Esophagus mucosa (tissue), 1 donor: ENCODE measurements at places on chromosomes 4 and X.

DNA sequence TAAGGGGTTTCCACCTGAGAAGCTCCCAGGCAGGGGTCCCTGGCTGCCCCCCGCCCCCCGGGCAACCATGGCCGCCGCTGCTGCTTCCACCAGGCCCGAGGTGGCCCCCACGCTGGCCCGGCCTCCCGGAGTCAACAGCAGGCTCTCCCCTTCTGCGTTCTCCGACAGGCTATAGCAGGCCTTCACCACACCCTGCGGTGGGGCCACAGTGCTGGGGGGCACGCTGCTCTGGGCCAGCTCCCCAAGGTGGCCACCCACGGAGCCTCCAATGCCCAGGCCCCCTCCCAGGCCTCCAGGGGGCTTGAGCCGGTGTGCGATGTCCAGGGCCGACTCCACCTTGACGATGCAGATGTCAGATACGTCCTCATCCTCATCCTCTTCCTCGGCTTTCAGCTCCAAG, 72.5 kb downstream of the UBE2K start:
- peak; percentile 18 for ATAC-seq

- no peak for ATAC-seq
These were observed 64.4 kb downstream of the HAUS3 start for GRCh38 chr4:2177443-2178093.

GRCh38 chr4:183968502-183968901, 63.4 kb downstream of the STOX2 start:
- no peak for ATAC-seq

- peak; percentile 49 for ATAC-seq
These were observed 17.8 kb downstream of the ZNF185 start for GRCh38 chrX:152915541-152916241.

- no peak for ATAC-seq
These were observed 108.7 kb upstream of the PACRGL start for GRCh38 chr4:20591571-20591970.

DNA sequence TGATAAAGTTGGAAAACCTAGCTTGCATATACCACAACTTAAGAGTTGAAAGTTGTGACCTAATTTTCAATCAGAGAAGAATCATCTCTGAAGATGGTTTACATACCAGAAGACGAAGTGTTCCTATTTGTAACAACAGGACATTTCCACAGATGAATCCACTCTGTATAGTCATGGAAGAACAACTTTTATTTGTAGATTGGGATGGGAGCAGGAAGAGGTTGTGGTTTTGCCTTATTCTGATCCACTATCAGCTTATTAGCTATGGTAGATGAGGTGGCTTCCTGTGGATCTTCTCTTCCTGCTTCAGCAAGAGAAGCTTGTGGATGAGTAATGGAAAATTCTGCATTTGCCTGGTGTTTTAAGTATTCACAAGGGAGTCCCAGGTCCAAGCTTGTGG, 18.6 kb upstream of the SUPT20HL1 start:
- ATAC-seq: no peak

DNA sequence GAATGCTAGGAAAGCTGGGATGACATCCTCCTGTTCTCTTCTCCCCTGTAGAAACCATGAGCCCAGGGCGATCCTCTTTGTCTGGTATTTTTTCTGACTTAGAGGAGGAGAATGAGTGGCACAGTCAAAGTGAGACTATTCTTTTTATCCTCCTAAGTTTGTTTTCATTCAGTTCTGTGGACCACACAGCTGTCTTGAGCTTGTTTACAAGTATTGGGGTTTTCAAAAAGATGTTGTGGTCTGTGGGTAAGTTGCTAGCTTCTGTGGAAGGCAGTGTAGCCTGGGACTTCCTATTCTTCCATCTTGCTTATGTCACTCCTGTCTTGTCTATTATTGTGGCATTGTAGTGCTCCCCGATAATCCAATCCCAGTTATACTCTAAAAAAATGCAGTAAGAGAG, 223.0 kb downstream of the PAPSS1 start:
- no peak for ATAC-seq

DNA sequence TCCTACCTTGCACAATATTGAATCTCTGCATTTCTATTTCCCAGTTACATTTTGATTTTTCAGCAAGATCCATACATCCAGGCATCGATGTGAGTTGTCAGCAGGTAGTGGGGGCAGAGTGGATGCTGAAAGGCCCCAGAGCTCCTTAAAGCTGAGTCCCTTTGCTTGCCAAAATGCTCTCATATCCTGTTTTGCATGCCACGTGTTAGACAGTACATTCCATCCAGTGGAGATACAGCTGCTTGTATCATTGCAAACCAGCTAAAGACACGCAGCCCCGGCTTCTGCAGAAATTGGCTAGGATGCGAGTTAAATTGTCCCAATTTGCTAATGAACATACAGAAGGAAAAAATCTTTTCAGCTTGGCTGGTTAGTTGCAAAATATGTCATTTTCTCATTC, 179.6 kb upstream of the MXRA5 start:
- ATAC-seq: no peak

- peak; percentile 40 for ATAC-seq
These were observed 44.8 kb upstream of the HMX1 start for GRCh38 chr4:8916351-8916885.

- ATAC-seq: peak; percentile 7
These were observed 80.8 kb upstream of the BMPR1B start for GRCh38 chr4:94676970-94677369.

- ATAC-seq: peak; percentile 71
These were observed 5.6 kb upstream of the CT47C1 start for GRCh38 chrX:119067023-119067739.

DNA sequence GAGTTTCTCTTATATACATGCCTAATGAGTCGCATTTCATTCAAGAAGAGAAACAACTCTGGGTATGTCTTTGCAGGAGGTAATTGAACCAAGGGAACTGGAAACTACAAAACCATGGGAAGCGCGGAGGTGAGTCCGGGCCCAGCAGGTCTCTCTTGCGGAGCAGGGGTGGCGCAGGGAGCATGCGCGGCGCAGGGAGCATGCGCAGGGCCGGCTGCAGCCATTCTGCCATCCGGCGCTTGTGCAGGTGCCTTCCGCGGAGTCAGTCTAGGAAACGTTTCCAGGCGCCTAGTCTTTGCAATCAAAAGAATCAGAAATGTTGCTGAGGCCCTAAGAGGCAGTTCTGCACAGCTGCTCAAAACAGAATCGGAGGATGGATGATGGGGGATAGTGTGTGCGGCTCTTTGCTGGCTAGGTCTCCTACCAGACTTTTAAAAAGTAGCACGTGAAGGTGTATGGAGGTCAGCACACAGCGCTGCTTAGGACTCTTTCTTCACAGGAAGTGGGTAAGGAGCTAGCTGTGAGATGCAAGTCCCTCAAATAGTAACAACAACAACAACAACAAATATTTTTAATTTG, 433.8 kb upstream of the FAT1 start:
- ATAC-seq: no peak

GRCh38 chr4:142480244-142480643, 365.9 kb downstream of the INPP4B start:
- ATAC-seq: no peak

GRCh38 chrX:107603429-107604159, 24.7 kb upstream of the PRPS1 start:
- no peak for ATAC-seq

DNA sequence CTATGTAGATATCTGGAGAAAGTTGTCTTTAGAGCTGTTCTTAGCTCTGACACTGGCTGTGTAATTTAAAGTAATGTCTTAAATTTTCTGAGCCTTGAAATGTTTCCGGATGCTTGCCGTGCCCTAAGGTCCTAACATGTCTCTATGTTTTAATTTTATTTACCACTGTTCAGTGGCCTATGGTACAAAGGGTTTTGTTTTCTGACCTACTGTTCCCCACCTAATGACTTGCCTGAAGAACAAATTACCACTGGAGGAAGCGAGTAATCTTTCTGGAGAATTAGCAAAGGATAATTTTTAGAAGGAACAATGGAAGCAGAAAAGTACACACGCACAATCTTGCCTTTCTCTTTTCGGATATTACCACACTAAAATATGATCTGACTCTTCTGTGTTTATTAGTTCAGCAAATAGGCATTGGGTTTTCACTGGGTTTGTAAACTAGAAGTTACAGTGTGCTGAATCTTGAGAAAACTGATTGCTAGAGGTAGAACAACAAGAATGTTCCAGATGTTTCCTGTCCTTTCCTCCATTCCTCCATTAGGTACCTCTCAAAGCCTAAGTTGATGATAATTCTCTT, 435.9 kb downstream of the PACRGL start:
- ATAC-seq: no peak

DNA sequence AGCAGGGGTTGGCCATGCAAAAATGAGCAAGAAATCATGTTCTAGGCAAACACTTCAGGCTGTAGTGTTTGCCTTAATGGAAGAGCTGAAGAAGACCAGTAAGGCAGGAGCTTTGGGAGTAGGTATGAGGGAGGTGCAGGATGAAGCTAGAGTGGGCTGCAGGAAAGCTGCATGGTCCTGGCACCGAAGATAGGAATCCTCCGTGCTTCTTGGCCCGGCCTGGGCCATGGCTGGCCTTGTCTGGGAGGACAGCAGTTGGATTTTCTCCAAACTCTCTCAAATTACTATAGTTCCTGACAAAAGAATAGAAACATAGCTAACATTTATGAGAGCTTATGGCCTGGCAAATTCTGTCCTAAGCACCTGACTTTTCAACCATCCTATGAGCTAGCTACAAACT, 116.5 kb downstream of the UCHL1 start:
- ATAC-seq: no peak

DNA sequence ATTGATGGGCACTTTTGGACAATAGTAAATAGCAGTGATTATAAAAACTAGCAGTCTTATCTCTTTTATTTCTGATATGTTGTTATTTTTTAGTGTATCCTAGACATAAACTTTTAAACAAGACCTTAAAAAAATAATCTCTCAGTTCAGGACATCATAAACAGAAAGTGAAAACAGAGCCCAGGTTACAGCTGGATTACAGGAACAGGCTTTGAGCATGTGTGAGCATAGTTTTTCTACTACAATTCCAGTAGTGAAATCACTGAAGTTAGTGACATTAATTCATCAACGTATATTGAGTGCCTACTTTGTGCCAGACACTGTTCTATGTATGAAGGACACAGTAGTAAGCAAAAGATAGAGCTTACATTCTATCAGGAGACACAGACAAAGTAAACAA, 16.9 kb downstream of the TRIM75 start:
- ATAC-seq: no peak
